BJ (cell line): ENCODE measurements at places on chromosomes 12 and 14.

DNA sequence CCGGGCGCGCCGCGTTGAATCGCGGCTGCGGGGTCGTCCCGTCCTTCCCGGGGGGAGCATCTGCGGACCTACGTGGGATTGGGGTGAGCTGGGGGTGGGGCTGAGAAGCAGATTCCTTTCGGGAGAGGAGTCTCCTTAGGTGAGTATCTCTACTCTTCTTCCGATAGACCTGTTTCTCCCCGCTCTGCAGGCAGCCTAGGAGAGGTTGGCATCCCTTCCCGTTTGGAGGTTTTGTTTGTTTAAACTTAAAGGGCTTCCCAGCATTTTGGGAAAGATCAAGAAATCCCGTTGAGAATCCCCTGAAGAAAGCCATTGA lies 411 bp downstream of the TTLL5 start:
- no peak for DNase-seq

DNA sequence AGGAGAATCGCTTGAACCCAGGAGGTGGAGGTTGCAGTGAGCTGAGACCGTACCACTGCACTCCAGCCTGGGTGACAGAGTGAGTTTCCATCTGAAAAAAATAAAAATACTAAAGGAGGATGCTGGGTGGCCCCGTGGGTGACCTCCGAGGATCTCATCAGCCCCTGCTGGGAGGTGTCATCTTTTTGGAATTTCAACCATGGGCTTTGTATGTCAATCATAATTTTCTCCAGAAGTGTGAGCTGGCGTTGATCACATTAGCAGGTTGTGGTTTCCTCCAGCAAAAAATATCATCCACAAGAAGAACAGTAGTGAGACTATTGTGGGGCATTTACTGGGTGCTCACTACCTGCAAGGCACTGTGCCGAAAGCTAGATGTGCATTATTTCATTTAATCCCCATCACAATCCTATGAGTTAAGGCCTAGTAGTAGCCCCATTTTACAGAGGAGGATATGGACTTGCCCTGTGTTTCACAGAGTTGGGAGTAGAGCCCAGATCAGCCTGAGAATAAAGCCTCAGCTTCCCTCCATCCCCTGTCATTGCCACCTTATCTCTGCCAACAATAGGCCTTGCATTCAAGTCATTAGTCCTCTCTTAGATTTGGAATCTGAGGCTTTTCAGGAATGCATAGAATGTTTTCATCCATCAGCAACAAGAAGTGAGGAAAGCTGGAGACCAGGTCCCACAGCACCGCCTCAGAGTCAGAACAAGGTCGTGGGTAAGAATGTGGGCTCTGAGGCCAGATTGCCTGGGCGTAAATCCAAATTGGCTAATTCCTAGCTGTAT lies 39.8 kb downstream of the SVOP start:
- no peak for DNase-seq

DNA sequence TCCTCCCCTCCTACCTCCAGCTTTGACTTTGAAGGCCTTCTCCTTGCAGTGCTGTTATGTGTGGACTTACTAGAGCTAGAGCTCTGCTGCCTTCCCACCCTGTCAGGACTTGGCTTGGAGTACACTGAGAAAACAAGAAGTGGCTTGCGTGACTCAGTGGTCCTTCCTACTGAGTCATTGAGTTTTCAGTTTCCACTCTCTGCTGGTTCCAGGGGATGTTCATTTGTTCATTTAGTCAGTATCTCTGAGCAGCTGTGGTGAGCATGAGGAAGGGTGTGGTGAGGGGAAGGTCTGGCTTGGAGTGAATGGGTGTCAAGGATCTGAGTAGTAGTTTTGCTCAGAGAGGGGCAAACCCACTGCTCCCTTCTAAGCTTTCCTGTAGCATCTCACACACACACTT lies 17.2 kb upstream of the ELK3 start:
- DNase-seq = no peak

DNA sequence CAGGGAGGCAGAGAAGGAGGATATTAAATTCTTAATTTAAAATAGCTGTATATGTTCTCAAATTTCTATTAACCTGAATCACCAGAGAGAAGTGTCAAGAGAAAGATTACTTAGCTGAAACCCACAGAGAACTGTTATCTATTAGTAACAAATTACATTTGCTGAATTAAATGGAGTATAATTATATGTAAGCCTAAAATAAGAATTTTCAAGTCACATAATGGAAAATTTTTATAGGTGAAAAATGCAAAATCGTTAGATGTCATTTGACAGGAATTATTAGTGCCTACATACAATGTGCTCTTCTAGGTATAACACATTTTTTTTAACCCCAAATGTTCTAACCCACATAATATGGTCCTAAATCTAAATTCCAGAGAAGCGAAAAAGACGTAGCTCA lies 4.1 kb upstream of the ATP2B1 start:
- DNase-seq = no peak

DNA sequence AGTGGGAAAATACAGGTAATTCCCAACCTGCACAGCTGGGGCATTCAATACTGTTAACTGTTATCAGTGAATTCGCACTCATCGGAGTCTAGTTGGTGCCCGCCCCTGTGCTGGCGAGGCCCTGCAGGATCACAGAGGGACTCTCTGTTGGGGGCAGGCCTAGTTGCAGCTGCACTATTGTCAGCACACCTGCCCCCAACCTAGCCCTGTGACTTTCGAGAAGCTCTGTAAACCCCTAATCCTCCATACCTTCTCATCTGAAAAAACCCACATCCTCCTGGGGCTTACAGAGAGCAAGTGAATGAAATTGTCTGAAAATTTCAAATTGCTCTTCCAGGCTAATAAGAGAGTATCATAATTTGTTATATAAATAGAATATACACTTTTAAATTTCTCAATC lies 132.2 kb upstream of the NUDT4 start:
- DNase-seq = no peak

GRCh38 chr12:47747126-47747525 lies 11.6 kb downstream of the RAPGEF3 start:
- no peak for DNase-seq

DNA sequence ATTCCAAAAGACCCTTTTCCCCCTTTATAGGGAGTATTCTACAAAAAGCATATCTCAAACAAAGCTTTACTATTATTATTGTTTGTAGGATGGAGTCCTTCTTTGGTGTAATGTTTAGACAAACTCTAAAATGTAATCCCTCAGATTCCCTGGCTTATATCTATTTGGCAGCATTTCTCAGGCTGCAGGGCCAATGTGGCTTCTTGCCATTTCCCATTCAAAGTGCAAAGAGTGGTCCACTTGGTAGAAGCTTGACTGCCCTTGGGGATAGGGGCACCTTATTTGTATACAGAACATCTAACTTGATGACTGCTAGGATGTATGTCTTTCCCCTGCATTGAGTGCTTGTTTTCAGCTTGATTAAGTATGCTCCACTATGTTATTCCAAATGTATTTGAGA lies 242.7 kb downstream of the PRKD1 start:
- no peak for DNase-seq

DNA sequence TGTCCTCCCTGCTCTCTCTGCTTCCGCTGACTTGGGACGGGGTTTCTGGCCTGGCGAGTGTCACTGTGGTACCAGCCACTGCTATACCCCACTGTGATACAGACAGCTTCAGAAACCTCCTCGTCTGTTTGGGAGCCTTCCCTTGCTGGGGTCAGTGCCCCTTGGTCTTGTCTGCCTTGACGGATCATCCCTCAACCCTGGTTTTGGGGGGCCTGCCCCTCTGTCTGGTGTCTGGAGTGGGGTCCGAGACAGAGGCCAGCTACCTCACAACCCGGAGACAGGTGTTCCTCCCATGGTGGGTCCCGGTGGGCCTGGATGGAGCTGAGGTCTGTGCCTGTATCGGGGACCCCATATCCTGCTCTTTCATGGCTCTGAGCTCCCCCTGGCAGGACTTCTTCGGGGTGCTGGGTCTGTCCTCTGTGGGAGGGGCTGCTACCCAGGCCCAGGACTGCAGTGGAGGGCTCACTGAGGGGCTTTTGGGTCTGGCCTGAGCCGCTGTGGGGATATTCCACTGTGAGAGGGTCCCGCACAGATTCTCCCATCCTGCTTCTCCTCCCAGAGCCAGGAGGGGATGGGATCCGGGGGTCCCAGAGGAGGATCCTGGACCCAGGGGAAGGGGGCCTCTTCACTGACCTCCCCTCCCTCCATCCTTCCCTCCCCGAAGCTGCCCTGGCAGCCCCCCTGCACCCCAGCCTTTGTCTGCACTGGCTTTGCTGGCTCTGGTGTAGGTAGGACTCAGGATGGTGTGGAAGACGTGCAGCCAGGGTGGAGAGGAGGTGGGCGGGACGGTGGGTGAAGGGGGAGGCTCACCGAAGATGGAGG lies 365.5 kb downstream of the TMEM121 start:
- DNase-seq = no peak

GRCh38 chr14:34684578-34684977 lies 29.8 kb downstream of the CFL2 start:
- no peak for DNase-seq

DNA sequence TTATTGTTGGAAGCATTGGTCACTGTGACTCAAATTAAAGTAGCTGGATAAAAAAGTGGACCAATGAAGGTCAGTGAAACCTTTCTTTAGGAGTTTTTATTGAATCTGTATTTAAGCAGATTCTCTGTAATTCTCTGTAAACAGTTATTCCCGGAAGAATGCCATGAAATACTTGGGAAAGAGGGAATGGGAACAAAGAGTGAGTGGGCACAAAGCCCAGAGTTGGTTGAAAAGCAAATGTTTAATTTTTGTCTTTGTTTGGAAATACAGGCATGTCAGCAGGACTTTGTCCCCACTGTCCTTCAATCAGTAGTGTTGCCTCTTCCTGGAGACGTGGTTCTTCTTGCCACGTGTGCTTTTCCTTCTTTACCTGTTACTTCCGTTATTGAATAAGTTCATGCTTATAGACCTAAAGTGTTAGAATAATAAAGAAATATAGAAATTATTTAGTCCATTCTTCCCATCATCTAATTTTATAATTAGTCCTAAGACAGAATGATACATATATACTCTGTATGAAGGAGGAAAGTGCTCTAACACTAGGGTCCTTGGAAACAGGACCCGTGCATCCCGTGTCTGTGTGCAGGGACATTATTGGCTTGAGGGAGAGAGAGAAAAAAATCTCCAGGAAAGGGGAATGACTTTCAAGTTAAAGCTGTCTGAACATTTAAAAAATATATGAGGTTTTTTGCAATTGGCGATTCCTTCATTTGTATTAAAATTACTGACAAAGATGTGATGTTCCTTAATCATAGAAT lies 2.0 kb upstream of the ANG start:
- DNase-seq = no peak

- DNase-seq = no peak
Observed at GRCh38 chr12:117333331-117333881, 28.0 kb downstream of the NOS1 start.

- peak; percentile 56 for DNase-seq
Observed at GRCh38 chr12:98754095-98754494, 109.0 kb downstream of the APAF1 start.

DNA sequence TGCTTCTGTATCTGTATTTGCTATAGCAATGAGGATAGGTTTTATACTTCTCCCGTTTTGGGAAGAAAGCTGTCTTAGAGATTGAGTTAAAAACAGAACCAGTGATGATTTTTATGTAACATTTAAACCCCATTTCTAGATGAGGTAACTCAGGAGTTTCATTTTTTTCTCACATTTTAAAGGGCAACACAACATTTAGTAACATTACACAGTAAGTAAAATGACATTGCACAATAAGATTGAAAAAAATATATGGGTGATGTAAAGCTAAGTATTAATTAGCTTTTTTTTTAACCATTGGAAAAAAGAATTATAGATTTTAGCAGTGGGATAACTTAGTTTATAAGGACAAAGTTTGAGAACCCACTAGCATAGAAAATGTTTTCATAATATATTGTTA lies 25.2 kb upstream of the SCFD1 start:
- no peak for DNase-seq

DNA sequence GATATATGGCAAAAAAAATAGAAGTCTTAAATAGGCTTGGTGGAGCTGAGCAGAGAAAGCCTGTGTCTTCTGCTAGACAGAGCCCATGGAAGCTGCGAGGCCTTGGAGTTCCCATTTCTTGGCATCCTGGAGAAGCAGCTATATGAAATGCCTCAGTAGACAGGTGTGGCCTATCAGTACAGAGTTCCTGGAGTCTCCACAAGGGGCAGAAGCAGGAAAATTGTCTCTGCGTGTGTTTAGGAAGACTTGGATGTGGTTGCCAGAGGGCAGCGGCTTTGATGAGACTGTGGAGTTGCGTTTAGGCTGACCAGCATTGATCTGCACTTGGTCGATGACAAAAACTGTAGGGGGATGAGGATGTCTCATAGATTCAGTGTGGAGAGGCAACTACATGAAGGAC lies 334.5 kb upstream of the SEL1L start:
- DNase-seq = no peak

- DNase-seq = no peak
Observed at GRCh38 chr12:128534906-128535305, 267.9 kb downstream of the TMEM132C start.

- no peak for DNase-seq
Observed at GRCh38 chr12:101474711-101475386, at the start of gene SPIC. TSS of gene SPIC (plus strand) at chr12:101475336. CDS start at chr12:101476905, 1,569 bp downstream.

- DNase-seq = no peak
Observed at GRCh38 chr14:37318938-37319337, 121.2 kb downstream of the MIPOL1 start.

DNA sequence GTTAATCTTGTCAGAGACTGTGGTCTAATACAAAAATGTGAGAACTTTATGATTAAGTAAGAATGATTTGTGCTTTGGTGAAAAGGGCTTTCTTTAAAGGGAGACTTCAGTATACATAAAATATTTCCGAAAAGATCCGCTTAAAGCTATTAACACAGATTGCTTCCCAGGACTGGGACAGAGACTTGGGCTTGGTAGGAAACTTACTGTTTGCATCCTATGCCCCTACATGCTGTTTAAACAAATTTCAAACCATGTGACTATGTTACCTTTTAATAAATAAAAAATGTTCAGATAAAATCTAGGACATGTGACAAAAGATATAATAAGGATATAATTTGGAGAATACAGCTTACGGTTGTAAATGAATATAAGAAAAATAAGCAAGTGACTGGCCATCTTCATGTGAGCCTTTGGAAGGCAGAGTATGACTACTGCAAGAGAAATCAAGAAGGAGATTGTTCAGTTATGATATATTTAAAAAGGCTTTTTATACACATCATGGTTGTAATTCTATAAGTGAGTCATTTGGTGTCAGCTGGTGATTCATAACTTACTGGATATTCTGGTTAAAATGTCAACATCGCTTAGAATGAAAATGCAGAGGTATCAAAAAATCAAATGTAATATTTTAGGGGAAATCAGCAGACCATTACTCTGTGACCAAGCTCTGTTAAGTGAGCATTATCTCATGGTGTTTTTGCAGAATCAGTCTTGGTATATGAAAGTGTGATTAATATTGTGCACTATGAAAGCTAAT lies 234.7 kb upstream of the E2F7 start:
- DNase-seq = peak; percentile 15

GRCh38 chr12:95358111-95359083 lies 115.6 kb upstream of the METAP2 start:
- no peak for DNase-seq

GRCh38 chr12:122422730-122423257 lies 325 bp upstream of the CLIP1 start:
- DNase-seq = no peak

- no peak for DNase-seq
Observed at GRCh38 chr12:24776861-24777260, 172.0 kb downstream of the BCAT1 start.
